Jurkat, Clone E6-1 (cell line): ENCODE measurements at places on chromosomes 5 and 9.

- DNase-seq: peak; percentile 41
Measured at GRCh38 chr9:378263-378662, 163.6 kb downstream of the DOCK8 start.

DNA sequence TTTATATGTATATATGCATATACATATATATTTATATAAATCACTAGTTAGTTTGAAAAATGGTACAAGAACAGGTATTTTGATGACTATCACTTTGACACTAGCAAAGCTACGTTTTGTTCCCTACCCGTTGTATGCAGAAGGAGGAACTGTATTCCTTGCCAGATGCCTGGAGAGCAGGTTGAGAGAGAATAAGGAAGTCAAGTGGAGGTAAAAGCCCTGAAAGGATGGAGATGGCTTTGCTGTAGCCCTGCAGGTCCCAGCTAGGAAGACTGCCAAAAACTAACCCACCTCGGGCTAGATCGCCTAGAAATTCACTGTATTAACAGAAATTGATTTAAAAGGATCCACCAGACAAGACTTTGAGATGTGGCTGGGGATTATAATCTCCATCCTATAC is 229.3 kb downstream of the RFX3 start:
- DNase-seq: no peak

GRCh38 chr5:96687812-96688453 is 25.8 kb downstream of the CAST start:
- DNase-seq: peak; percentile 41

GRCh38 chr9:135949501-135950134 is 11.6 kb downstream of the UBAC1 start:
- DNase-seq: no peak

DNA sequence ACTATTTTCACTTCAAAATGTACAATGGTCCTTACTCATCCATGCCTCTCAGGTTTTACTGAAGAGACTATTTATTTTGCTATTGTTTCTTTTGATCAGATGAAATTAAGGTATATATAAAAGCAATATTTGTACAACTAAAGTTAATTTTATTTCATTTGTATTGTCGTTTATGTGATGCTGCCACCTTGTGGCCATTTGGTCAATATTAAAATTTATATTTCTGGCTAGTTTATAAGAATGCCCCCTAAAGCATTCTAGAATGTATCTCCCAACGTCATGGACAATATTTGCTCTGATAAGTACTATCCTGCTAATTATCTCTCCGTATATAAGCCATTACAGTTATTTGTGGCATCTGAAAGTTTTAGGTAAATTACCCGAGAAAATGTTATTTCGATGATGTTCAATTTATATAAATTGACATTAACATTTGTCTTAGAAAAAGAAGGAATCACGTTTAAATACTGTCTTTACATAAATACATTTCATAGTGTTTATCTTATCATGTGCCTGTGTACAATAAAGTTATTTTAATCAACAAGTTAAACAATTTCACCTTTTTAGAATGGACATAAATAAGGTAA is 680.0 kb downstream of the TAF11L14 start:
- peak; percentile 16 for DNase-seq

DNA sequence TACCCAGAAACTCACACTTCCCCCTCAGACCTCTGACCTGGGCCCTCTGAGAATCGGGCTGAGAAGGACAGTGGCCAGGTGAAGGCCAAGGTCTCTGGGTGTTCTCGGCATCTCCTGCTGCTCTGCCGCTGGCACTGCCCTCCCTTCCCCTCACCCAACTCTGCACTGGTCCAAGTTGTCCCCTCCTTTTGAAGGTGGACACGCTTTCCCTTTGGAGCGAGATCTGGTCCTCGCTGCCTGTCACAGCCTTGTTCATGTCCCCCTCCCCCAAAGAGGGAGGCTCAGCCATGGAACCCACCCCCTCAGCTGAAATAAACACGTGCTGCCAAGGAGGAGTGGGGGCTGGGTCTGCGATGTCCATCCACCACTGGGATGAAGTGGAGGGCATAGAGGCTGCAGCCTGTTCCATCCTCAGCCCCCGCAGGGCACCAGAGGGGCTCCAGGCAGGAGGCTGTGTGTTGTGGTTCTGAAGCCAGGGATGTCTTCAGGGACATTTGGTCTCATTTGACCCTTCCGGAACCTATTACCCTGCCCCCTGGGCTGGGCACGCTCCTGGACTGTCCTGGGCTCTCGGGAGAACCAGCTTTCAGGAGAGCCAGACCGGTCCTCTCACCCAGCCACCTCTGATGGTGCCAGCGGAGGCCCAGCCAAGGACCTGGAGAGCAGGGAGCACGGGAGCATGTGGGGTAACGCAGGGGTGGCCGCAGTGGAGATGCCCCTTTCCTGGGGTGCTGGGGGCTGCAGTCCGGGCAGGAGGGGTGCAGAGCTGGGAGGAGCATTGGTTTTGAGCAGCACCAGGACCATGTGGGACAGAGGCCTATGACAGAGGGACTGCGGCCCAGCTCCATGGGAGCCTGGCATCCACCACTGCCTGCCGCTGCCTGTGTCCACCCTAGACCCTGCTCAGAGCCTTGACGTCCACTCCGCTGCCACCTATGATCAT is 4.7 kb upstream of the LCN2 start:
- DNase-seq: no peak

- no peak for DNase-seq
Measured at GRCh38 chr5:126460977-126461376, 37.8 kb downstream of the GRAMD2B start.

DNA sequence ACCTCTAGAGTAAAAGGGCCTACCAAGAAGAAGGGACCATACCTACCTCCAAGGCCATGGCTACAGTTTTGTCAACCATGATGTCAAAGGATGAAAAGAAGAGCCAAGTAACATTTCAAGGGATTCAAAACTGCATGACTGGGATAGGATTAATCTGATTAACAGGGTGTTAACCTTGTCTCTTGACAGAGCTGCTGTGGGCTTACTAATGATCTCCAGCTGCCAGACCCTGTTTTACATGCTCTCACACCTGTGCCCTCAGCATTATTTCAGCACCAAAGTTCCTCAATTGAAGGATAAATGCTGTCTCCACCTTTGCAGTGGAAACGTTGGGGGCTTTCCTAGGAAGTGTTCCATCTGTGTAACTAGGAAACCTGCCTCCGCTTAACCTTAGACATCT is 78.3 kb downstream of the DMAC1 start:
- no peak for DNase-seq

DNA sequence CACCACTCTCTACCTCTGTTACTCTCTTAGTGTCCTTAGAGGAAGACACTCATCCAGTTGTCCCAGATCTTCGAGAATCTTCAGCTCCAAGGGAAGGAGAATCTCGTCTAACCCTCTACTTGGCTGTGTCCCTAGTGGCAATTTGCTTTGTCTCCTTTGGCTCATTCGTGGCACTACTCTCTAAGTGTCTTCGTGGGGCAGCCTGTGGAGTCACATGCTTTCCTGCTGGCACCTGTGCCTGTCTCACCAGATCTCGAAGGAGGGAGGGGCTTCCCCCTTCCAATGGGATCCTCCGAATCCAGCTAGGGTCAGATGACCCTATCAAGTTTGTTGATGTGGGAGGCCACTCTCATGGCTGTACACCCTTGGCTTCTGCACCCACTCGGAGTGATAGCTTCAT is 1.8 kb upstream of the PCDHGC5 start:
- no peak for DNase-seq

DNA sequence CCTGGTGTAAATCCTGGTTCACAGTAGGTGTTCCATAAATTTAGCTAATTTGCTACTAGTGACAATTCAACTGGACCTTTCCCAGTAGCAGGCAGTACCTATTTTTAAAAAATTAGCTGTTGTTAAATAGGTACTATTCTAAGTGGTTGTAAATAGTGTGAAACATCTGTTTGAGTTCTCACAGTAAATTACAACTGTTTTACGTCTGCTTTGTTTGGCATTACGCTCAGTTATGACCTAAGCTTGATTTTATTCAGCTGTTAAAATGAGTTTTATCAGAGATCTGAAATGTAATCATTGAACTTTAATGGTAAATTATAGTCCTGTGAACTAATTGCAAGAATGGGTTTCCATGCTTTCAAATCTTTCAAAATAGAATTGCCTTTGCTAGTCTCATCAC is 93.9 kb downstream of the GPBP1 start:
- DNase-seq: no peak

DNA sequence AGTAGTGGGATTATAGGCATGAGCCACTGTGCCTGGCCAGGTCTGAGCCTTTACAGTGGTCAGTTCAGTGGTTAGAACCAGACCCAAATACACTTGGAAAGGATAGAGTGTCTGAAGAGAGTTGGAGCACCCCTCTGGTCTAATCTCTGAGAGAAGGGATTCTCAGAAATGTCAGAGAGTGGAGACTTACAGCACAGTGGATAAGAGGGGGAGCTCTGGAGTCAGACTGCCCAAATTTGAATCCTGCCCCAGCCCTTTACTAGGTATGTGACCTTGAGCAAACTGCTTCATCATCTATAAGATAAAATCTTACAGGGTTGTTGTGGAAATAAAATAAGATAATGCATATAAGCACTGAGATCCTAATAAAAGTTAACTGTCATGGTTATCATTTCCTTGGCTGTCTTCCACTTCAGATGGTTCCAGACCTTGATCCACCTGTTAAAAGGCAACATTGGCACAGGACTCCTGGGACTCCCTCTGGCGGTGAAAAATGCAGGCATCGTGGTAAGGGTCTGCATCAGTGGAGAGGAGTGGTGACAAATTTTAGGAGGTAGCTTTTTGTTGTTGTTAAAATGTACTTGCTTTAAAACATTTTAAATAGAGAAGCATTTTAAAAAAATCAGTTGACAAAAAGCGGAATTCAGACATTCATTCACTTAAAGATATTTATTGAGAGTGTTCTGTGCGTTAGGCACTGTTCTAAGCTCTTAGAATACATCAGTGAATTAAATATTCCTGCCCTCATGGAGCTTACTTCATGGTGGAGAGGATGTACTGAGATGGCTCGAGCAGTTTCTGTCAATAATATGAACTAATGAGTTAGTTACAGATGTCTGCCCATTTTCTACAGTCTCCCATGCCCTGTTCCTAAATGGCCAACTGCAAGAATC is 16.0 kb downstream of the SLC36A1 start:
- peak; percentile 5 for DNase-seq

DNA sequence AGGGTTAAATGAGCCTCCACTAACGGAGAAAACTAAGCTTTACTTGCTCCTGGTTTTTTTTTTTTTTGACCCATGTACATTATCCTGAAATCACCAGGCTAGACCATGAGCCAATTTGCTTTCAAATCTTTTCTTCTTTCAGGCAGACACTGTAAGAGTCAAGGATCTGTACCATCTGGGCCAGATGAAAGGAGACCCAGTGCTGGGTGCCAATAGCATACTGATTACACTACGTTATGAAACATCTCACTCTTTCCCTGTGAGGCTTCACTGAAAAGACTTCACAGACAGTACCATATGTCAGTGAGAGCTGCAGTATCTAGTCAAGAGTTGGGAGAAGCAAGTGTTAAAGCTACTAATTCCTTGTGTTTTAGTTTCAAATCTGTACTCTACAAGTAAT is 161.2 kb upstream of the PTPRD start:
- DNase-seq: no peak

- no peak for DNase-seq
Measured at GRCh38 chr9:16458696-16459420, 411.6 kb downstream of the BNC2 start.

- no peak for DNase-seq
Measured at GRCh38 chr5:159184858-159185381, 24.4 kb downstream of the RNF145 start.

GRCh38 chr5:107772418-107773310 is 101.9 kb upstream of the EFNA5 start:
- no peak for DNase-seq

GRCh38 chr9:112295174-112295573 is 38.2 kb downstream of the PTBP3 start:
- no peak for DNase-seq

DNA sequence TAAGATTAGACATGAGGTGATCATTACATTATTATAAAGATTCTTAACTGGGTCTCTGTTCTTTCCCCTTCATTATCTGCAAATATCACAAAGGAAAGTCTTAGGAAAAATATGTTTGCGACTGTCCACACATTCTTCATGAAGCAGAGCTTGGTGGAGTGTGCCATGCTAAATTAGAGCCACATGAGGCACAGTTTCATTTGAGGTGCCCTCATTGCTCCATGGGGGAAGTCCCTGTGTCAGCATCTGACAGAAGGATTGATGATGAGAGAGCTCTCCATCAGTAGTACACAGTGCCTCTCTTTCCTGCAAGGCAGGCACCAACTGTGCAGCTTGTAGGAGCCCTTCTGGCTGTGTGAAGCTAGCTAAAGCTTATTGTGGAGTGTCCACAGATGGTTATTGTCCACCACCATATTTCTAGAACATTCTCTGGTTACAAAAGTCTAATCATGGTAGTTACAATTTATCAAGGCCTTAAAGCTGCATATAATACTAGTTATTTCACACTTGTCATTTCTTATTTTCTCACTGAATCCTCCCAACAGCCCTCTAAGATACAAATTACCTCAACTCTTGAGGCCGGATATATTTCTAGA is 63.9 kb downstream of the C9orf152 start:
- peak; percentile 78 for DNase-seq

DNA sequence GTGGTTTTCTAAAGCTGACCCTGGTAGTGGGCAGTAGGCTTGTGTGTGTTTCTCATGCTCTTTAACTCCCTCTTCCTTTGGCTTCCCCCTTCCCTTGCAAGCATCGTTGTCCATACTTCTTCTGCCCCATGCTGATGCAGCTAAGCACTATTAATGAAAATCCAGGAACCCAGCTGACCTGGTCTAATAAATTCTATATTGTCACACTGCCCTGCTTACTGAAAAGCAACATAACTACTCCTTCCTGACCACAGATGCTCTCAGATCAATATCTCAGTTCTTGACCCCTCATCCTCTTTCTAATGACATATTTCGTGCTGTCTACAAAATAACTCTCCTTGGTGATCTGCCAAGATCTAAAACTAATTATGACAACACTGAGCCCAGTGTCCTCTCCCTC is 405.5 kb downstream of the EFNA5 start:
- no peak for DNase-seq

DNA sequence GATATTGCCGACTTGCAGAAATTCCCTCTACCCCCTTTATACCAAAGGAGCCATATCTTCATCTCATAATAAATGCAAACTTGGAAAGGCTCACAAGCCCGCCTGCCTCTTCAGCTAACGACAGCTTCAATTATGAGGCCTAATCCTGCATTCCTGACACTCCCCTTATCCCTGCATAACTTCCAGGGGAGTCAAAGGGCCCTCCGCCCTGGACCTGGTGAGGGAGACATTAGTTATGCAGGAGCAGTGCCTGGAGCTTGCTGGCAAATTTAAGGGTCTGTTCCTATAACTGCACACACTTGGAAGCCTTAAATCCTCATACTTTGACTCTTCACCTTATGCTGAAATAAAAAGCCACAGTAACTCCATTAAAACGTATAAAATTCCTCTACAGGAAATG is 617.9 kb downstream of the BNC2 start:
- no peak for DNase-seq
